ENCODE measurements at places on chromosomes 6 and 20. TPM values are rescaled to one million over a fixed set of nuclear protein-coding genes. Genes with fewer than 3 reads are reported as not detected.

The GPX5 gene
- total RNA-seq = not detected

The TCF15 gene
- not detected for total RNA-seq

The FUT9 gene
- total RNA-seq = not detected

The SEL1L2 gene
- total RNA-seq = not detected

The PFDN4 gene
- 52.3 TPM for total RNA-seq
